WTC11 (cell line): ENCODE measurements at places on chromosomes 5 and 9. TPM values are rescaled to one million over a fixed set of nuclear protein-coding genes. Genes with fewer than 3 reads are reported as not detected.

GRCh38 chr5:151219789-151220188 lies 4.1 kb downstream of the CCDC69 start:
- no peak overlapping the region for H3K4me3 ChIP-seq
- H3K27me3 ChIP-seq = no peaks in the 10 kb centered on the region; the same call in 1 of the 2 replicates
- peaks cover 15% of the 10 kb centered on the region for H3K4me1 ChIP-seq
- DNase-seq = no peak
- no peak overlapping the region for H3K27ac ChIP-seq

Gene CDC25C
- total RNA-seq = 15.0 to 18.8 TPM (median 16.1 TPM) in 3 replicates

DNA sequence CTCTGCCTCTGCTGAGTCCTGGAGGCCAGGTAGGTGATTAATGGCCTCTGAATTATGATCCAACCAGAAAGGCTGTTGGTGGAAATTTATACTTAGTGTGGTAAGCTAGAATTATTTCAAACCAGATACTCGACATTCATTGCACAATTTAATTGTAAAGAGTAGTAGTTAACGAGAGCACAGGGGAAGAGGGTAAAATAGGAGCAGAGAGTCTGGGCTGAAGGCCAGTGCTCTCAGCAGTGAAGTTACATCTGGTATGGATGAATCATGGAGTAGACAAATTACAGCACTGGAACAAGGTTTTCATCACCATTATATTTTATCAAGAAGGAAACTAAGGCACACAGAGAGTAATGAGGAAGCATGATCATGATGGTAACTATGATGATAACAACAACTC lies 92.5 kb downstream of the TLR4 start:
- peaks cover 41% of the 10 kb centered on the region for H3K4me1 ChIP-seq
- no peak for DNase-seq
- no peaks in the 10 kb centered on the region for H3K27me3 ChIP-seq

GRCh38 chr9:81885602-81886001 lies 42.6 kb upstream of the SPATA31D4 start:
- no peaks in the 10 kb centered on the region; the same call in 1 of the 2 replicates for H3K27me3 ChIP-seq
- no peaks in the 10 kb centered on the region for H3K36me3 ChIP-seq
- no peaks in the 10 kb centered on the region for H3K4me1 ChIP-seq
- H3K27ac ChIP-seq = no peak overlapping the region

DNA sequence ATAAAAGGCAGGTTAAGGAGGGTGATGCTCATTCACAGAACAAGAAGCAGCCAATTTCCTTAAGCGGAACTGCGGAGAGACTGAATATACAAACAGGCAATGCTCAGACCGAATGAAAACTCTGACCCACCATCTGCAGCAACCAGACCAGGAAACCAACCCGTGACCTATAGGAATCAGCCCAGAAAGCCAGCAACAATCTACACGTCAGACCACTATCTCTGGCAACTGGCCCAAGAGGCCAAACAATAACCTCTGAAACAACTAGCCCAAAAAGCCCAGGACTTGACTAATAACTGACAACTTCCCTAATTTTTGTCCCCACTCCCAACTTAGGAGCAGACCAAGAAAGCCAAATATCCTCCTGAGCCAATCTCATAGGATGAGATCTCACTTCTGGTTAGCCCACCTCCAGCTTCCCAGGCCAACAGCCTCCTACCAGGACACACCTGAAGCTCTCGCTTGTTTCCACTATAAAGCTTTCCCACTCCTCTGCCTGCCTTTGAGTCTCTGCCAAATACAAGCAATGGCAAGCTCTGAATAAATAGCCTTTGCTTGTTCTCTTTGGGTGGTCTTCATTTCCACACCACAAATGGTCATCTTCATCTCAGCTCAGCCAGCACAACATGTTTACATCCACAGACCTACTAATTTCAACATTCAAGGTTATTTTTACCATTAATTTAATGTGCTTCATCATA lies 168.5 kb downstream of the HSD17B3 start:
- peaks cover 9% of the 10 kb centered on the region; the same call in 1 of the 2 replicates for H3K36me3 ChIP-seq
- no peak for DNase-seq
- no peak overlapping the region for H3K4me3 ChIP-seq

- DNase-seq = no peak
- H3K27me3 ChIP-seq = peaks cover 6% of the 10 kb centered on the region
- 0 out of 2 replicates have a peak overlapping the region, but pooled peaks have one; percentile 48 for H3K27ac ChIP-seq
- peaks cover 4% of the 10 kb centered on the region for H3K36me3 ChIP-seq
- no peak overlapping the region for H3K4me3 ChIP-seq
These were observed 318.4 kb upstream of the ZNF608 start for GRCh38 chr5:125064621-125065438.

GRCh38 chr5:44022622-44023021 lies 366.6 kb downstream of the FGF10 start:
- H3K36me3 ChIP-seq = peaks cover 4% of the 10 kb centered on the region; the same call in 1 of the 2 replicates
- DNase-seq = no peak
- no peak overlapping the region for H3K4me3 ChIP-seq
- H3K4me1 ChIP-seq = no peaks in the 10 kb centered on the region
- no peaks in the 10 kb centered on the region for H3K27me3 ChIP-seq
- H3K27ac ChIP-seq = no peak overlapping the region

- no peaks in the 10 kb centered on the region for H3K27me3 ChIP-seq
- H3K4me3 ChIP-seq = no peak overlapping the region
- DNase-seq = no peak
- peaks cover 6% of the 10 kb centered on the region for H3K4me1 ChIP-seq
- no peaks in the 10 kb centered on the region for H3K36me3 ChIP-seq
These were observed 29.7 kb downstream of the F2R start for GRCh38 chr5:76745670-76746069.

DNA sequence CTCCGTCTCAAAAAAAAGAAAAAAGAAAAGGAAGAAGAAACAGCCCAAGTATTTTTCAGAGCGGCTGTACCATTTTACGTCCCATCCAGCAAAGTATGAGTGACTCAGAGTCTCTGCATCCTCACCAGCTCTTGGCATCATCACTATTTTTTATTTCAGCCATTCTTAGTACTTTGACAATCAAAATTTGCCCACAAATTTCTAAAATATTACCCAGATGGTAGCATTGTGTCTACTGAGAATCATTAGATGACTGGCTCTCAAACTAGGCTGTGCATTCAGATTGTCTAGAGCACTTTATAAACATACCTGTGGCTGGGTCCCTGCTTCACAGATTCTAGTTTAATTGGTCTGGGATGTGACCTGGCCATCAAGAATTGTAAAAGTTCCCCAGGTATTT lies 21.6 kb upstream of the MELK start:
- no peak overlapping the region for H3K4me3 ChIP-seq
- no peaks in the 10 kb centered on the region for H3K36me3 ChIP-seq
- H3K27ac ChIP-seq = no peak overlapping the region
- DNase-seq = no peak
- peaks cover 9% of the 10 kb centered on the region for H3K4me1 ChIP-seq
- no peaks in the 10 kb centered on the region for H3K27me3 ChIP-seq

DNA sequence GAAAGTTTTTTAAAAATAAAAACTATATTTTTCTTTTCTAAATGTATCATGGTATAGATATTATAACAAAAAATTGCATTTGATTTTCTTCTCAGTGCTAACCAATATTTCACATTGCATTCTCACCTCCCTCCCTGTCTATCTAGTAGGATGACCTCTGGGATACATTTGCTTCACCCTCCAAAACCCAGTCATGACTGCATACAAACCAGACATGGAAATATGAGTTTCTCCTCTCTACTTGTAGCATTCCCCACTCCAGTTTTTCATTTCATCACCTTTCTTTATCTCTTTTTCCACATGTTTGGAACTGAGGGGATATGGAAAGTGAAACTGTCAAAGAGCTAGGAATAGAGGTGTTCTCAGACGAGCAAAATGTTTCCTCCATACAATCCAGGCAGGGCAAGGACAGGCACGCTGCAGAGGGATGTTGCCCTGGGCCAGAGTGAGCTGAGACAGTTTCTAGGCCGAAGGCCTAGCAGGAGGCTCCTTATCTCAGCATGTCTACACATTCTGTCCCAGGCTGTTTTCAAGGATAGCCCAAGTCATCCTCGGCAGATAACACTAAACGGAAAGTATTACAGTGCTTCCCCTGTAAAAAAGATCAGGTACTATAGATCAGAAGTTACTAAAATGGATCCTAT lies 46.7 kb downstream of the MEF2C start:
- peak overlapping the region; percentile 5 for H3K27ac ChIP-seq
- H3K27me3 ChIP-seq = no peaks in the 10 kb centered on the region
- no peaks in the 10 kb centered on the region for H3K36me3 ChIP-seq
- peaks cover 10% of the 10 kb centered on the region for H3K4me1 ChIP-seq

DNA sequence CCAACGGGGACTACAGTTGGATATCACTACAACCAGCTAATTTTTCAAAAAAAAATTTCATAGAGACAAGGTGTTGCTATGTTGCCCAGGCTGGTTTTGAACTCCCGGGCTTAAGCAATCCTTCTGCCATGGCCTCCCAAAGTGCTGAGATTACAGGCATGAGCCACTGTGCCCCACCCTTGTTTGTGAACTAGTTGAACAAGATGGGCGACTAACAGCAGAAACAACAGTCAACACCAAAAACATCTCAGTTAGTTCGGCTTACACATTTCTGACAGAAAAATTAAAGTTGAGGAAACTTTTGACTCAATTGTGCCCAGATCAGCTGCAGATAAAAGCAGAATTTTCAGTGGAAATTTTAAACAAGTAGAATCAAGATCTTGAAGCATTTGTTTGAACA lies 470.1 kb downstream of the TLE4 start:
- H3K4me1 ChIP-seq = no peaks in the 10 kb centered on the region
- no peak for DNase-seq
- no peak overlapping the region for H3K4me3 ChIP-seq
- no peaks in the 10 kb centered on the region for H3K36me3 ChIP-seq

GRCh38 chr5:153718713-153719112 lies 228.2 kb downstream of the GRIA1 start:
- no peaks in the 10 kb centered on the region for H3K27me3 ChIP-seq
- H3K4me3 ChIP-seq = no peak overlapping the region
- no peaks in the 10 kb centered on the region for H3K4me1 ChIP-seq

DNA sequence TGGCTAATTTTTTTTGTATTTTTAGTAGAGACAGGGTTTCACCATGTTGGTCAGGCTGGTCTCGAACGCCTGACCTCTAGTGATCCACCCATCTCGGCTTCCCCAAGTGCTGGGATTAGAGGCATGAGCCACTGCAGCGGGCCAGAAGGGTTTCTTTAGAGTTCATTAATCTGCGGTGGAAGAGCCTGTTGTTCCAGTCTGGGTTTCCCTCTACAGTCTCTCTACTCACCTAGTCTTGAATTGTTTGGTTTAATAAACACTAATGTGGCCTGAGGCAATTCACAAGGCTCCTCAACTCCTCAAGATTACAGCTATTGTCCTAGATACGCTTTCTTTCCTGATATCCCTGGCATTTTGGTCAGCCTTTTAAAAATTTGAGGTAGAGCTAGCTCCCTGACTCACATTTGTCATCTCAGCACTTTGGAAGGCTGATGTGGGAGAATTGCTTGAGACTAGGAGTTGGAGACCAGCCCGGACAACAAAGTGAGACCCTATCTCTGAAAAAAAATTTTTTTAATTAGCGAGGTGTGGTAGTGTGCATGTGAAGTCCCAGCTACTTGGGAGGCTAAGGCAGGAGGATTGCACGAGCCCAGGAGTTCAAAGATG lies 4.6 kb upstream of the SAR1B start:
- H3K36me3 ChIP-seq = no peaks in the 10 kb centered on the region
- DNase-seq = no peak
- no peak overlapping the region for H3K4me3 ChIP-seq
- no peaks in the 10 kb centered on the region for H3K27me3 ChIP-seq

DNA sequence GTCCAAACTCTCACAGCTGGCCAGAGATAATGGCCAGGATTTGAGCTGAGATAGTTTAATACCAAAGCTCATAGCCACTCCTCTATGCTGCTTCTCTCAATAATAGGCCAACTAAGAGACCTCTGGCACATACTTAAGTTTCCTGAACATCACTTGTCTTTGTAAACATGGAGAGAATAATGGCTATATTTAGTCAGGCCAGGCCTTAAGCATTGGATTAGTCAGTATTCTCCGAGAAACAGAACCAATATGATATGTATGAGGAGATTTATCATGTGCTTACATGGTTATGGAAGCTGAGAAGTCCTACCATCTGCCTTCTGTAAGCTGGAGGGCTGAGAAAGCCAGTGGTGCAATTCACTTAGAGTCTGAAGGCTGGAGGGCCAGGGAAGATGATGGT lies 45.4 kb downstream of the CFAP95 start:
- no peaks in the 10 kb centered on the region for H3K27me3 ChIP-seq
- H3K4me3 ChIP-seq = no peak overlapping the region
- no peak overlapping the region for H3K27ac ChIP-seq
- H3K4me1 ChIP-seq = no peaks in the 10 kb centered on the region
- DNase-seq = no peak

DNA sequence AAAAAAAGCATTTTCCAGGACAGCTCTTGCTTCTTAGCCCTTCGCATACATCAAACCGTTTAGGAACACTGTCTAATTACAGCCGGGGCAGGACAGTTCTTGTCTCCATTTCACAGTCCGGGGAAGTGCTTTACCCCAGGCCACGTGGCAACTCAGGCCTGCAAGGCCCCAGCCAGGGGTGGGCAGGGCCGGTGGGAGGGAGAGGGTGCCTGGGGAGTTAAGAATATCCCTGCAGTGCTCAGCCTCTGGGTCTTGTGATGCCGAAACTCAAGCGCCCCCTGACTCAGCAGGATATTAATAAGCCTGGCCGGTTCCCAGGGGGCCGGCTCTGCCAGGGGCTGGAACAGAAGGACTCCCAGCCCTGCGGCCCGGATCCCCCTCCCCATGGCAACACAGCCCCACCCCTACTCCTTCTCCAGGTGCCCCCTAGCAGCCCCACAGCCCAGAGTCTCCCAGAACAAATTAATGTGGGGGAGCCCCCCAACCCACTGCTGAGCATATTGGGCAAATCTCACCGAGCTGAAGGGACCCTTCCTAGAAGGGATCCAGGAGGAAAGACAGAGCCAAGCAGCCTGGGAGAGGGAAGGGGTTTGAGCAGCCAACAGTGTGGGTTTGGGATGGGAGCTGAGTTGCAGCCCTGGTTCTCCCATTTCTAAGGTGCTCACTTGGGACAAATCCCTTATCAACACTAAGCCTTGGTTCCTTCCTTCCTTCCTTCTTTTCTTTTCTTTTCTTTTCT lies 45.3 kb downstream of the PLPP7 start:
- peak; percentile 16 for DNase-seq
- peaks cover 23% of the 10 kb centered on the region for H3K4me1 ChIP-seq
- no peak overlapping the region for H3K4me3 ChIP-seq
- H3K27me3 ChIP-seq = no peaks in the 10 kb centered on the region
- H3K36me3 ChIP-seq = no peaks in the 10 kb centered on the region

Gene PDGFRB
- 5.0 to 7.9 TPM (median 5.1 TPM) in 3 replicates for total RNA-seq

- no peak overlapping the region for H3K4me3 ChIP-seq
- H3K4me1 ChIP-seq = peaks cover 8% of the 10 kb centered on the region
- H3K27me3 ChIP-seq = no peaks in the 10 kb centered on the region; the same call in 1 of the 2 replicates
- no peak for DNase-seq
These were observed 22.0 kb downstream of the HINT1 start for GRCh38 chr5:131142970-131143617.

GRCh38 chr5:132466433-132467286 lies 23.9 kb downstream of the IRF1 start:
- H3K4me1 ChIP-seq = peaks cover 37% of the 10 kb centered on the region
- peaks cover 10% of the 10 kb centered on the region for H3K36me3 ChIP-seq
- no peak overlapping the region for H3K27ac ChIP-seq
- no peak overlapping the region for H3K4me3 ChIP-seq
- DNase-seq = no peak
- peaks cover 2% of the 10 kb centered on the region; the same call in 1 of the 2 replicates for H3K27me3 ChIP-seq

GRCh38 chr5:5105531-5105930 lies 34.6 kb upstream of the ADAMTS16 start:
- no peak overlapping the region for H3K27ac ChIP-seq
- peaks cover 5% of the 10 kb centered on the region for H3K36me3 ChIP-seq
- no peaks in the 10 kb centered on the region for H3K27me3 ChIP-seq
